ENCODE measurements at places on chromosomes 4 and X.

DNA sequence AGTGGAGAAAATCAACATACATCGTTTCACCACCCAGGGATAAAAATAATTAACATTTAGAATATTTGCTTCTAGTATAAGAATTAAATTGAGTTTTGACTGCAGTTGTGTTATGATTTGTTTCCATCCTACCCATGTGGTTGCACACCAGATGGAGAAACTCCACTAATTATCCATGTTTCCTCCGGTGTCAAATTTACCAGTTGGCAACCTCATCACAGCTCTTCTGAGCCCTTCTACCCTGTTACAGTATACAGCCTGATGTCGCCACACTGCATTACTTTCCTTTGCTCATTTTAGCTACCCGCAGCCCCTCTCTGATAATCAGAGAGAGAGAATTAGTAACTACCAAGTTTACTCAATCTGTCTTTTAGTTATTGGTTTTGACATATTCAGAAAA lies 411.2 kb downstream of the DTHD1 start:
- DNase-seq = no peak

GRCh38 chrX:134520860-134521390 lies 61.0 kb downstream of the HPRT1 start:
- peak; percentile 70 for DNase-seq

GRCh38 chr4:78779280-78779679 lies 3.1 kb downstream of the BMP2K start:
- DNase-seq = no peak

- no peak for DNase-seq
Observed at GRCh38 chr4:26005764-26006163, 91.7 kb downstream of the SMIM20 start.

- peak; percentile 36 for DNase-seq
Observed at GRCh38 chr4:84852081-84852480, 114.4 kb downstream of the WDFY3 start.

DNA sequence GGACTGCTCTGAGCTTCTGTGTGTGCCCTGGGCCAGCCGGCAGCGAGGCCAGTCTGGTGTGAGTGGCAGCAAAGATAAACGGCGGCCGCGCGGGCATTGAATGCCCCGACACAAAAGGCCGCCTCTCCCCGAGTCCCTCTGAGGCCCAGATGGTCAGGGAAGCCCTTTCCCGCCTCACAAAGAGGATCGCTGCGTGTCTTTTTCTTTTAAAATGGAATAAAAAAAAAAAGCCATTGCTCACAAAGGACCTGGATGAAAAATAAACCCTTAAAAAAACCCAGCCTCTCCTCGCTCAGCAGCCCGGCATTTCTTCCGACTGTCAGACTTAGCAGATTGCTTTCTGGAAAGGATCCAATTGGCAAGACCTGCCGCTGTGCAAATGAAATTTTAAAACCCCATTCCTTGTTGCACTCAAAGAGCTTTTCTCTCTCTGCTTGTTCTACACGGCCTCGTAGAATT lies 578.7 kb downstream of the BCOR start:
- DNase-seq = no peak

- peak; percentile 93 for DNase-seq
Observed at GRCh38 chr4:156774422-156774821, 197.2 kb downstream of the PDGFC start.

GRCh38 chrX:46551494-46552128 lies 6.4 kb upstream of the ZNF674 start:
- DNase-seq = peak; percentile 79

GRCh38 chr4:19455850-19456602 lies 795.7 kb upstream of the SLIT2 start:
- DNase-seq = no peak

DNA sequence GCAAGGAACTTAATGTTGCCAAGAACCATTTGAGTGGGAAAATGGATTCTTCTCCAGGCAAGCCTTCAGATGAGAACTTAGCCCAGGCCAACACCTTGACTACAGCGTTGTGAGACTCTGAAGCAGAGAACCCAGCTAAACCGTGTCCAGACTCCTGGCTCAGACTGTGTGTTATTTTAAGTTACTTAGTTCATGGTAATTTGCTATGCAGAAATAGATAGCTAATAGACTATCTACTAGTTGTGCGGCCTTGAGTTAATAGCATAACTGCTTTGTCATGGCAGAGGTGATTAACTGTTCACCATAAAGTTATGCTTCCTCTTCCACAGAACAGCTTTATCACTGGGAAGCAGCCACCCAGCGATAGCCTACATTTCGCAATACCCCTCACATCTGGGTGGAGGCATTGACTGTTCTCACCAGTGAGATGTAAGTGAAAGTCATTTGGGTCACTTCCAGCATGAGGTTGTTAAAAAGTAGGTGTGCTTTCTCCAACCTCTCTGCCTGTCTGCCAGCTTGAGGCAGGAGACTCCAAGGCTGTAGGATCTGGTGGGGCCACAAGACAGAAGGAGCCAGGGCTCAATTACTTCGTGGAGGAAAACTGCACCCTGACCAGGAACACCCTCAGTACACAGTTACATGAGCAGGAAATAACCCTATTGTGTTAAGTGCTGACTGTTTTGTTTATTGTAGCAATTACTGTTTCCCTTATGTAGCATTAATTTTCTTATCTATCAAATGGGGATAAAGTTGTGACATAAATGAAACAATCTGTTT lies 94.2 kb downstream of the GPAT3 start:
- DNase-seq = peak; percentile 98

DNA sequence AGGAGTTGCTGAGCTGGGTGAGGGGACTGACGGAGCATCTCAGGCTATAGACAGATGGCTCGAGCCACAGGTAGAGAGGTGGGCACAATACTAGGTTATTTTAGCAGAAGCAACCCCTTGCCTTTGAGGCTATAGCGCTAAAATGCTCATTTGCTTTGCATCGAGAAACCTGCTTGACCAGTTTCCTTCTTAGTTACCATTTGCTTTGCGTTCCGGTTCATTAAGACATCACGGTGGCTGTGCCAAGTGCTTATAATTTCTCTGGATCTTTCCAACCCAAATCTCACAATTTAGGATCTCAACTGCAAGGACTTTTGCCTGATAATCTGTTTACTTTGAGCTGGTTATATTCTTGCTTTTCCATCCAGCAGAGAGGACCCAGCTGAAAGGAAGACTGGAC lies 40.8 kb downstream of the DLG3 start:
- no peak for DNase-seq

DNA sequence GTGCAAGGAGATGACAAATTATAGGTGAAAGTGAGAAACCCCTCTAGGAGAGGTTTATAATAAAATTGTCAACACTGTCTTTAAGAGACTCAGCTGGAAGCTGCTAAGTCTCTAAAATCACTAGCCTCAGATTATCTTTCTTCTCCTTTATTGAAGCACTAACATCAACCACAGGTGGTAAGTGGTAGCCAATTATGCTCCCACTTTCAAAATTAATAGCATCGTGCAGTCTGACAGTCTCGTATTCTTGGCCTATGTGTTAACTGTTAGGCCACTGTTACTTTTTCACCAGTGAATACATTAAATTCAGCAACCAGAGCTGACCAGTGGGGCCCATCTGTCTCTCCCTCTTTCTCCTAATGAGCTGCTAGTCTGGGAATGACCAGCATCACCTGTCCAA lies 674.1 kb downstream of the RAPGEF2 start:
- DNase-seq = no peak

- DNase-seq = peak; percentile 51
Observed at GRCh38 chrX:73855546-73855945, 292.5 kb downstream of the CHIC1 start.

DNA sequence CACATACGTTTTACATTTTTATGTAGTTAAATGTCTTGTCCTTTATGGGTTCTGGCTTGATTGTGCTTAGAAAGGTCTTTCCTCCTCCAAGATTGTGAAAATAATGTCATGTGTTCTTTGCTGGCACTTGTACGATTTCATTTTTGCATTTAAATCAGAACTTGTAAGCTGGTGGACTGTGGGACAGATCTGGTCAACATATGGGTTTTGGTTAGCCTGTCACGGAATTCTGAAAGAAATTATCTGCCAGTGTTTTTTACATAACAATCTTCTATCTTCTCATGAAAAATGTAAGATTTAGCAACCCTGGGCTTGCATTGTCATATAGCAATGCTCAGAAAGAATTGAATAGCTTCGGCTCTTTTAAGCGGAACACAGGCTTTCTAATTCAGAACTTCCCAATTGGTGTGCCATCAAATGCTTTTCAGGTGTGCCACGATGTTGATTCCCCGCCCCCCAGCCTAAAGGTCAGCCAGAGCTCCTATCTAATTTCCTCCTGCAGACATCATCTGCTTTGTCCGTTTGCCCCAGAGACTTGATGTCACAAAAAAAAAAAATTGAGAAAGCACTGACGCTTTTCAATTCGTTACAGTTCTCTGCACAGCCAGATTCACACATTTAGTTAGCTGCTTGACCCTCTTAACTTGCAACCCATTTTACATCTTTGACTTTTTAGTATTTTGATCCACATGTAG lies 16.2 kb downstream of the AFF1 start:
- DNase-seq = no peak

DNA sequence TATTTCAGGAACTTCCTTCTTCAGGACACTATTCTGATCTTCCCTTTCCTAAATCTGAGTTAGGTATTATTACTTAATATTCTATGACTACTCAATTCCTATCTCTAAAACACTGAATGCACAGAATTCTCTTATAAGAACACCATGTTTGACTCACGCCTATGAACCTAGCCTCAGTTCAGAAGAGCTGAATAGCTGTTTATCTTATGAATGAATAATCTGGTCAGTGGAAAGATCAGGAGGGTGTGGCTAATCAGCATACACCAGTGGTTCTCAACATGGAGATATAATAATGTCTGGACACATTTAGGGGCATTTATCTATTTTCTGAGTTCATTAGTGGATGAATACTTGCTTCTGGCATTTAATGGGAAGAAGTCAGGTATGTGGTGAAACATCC lies 24.2 kb downstream of the EPHA5 start:
- peak; percentile 56 for DNase-seq

DNA sequence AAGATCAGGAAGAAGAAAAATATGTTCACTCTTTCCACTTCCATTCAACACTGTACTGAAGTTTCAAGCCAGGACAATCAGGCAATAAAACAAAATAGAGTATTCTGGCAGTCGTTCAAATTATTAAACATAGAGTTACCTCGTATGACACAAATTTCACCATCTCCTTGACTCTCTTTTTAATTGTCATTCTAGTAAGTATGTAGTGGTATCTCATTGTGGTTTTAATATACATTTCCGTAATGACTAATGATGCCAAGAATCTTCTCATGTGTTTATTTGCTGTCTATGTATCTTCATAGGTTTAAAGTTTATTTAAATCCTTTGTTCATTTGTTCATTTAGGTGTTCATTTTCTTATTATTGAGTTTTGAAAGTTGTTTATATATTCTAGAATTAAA lies 352.2 kb downstream of the IDS start:
- no peak for DNase-seq

DNA sequence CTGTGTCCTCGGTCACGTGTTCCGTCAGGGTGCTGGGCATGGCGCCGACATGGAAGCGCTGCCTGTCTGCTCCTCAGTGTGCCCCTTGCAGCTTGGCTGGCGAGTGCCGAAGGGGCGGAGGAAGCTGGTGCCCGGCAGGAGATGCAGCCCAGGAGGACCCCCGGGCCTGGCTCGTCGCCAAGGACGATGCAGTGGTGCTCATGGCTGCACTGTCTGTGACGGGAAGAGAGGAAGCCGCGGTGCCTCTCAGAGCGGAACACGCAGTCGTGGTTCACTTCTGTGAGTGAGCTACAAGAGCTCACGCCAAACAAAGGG lies 38.1 kb downstream of the FGFRL1 start:
- DNase-seq = no peak
